ENCODE measurements at places on chromosomes 6 and 20. TPM values are rescaled to one million over a fixed set of nuclear protein-coding genes. Genes with fewer than 3 reads are reported as not detected.

Gene LRFN2
- total RNA-seq, result 0.32 TPM

Gene SLC22A16
- not detected for total RNA-seq

Gene AGER
- 9.9 TPM for total RNA-seq

Gene FAM217A
- total RNA-seq, result not detected

- peaks cover 9% of the 10 kb centered on the region for H3K4me1 ChIP-seq
- H3K4me3 ChIP-seq, result no peak overlapping the region
- H3K36me3 ChIP-seq, result no peaks in the 10 kb centered on the region
- no peak for DNase-seq
- H3K27ac ChIP-seq, result no peak overlapping the region
Measured at GRCh38 chr20:1435337-1435699, 31.3 kb downstream of the NSFL1C start.

DNA sequence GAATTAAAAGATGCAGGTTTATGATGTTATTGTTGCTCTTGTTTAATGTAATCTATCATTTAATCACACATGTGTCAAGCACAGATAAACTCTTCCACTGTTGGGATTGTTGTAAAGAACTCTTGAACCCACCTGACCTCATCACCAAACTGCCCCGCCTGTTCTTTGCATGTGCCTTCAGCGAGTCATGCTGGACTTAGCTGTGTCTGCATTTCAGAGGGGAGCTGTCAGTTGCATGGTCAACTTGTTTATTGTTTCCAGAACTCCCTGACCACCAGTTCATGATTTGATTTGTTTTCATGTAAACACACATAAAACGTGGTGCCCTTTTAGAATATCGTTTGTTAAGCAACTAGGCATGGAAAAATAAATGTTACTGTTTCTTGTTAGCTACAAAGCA is 93.6 kb downstream of the KHDC1L start:
- H3K4me3 ChIP-seq, result no peak overlapping the region
- no peak for DNase-seq
- H3K27me3 ChIP-seq, result no peaks in the 10 kb centered on the region
- H3K4me1 ChIP-seq, result no peaks in the 10 kb centered on the region

DNA sequence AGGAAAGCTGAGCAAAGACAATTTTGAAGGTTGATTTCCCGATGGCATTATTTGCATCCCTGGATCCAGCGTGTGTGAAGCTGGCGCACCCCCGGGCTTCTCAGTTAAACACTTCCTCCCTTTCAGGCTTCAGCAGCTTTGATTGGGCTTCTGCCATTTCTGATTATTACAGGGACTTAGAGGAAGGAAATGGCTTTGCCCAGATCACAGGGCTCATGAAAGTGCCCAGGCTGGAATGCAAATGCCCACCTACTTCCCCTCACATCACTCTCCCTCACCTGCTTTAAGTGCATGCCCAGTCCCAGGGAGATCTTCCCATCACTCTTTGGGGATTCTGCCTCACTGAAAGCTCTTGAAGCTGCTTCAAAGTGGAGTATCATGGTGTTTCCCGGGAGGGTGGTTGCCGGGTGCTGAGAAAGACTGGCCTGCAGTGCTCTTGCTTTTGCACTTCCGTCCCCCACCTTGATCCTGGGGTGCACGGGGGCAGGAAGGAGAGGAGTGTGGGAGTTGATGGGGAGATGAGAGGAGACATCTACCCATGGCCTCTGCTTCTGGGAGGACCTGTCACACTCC is 28.3 kb downstream of the PHACTR3 start:
- no peak overlapping the region for H3K27ac ChIP-seq
- H3K36me3 ChIP-seq, result no peaks in the 10 kb centered on the region
- no peak for DNase-seq

DNA sequence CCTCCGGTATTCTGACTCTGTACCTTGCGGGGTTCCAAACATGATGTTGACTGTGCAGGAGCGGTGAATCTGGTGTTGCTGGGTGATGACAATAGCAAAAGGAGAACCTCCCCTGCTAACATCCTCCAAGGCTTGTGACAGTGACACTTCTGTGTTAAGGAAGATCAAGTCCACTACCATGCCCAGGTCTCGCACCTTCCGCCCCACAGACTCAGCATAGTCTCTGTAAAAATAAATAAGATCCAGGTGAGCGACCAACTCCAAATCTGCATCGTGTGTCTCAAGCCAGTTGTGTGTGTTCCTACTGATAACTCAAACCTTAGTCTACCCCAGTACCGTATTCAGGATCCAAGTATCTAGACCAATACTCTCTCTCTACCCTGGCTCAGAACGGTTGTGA is 24.8 kb downstream of the NCOA5 start:
- H3K27ac ChIP-seq, result no peak overlapping the region
- H3K36me3 ChIP-seq, result peaks cover 59% of the 10 kb centered on the region
- H3K27me3 ChIP-seq, result no peaks in the 10 kb centered on the region
- DNase-seq, result no peak
- H3K4me3 ChIP-seq, result no peak overlapping the region

DNA sequence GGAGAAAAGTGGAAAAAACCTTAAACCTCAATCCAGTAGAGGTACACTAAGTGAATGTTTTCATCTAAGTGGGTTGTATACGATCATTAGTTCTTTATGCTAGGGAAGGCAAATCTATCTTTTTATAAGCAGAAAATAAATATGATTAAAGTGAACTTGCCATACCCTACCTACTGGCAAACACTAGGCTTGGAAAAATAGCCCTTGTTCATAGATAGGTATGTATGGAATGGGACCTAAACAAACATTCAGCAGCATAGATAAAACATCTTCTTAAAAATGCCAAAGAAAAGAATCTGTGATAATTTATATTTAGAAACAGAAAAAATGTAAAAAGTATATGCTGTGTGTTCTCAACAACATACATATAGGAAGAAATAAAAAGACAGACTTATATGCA is 18.8 kb downstream of the REV3L start:
- no peaks in the 10 kb centered on the region for H3K36me3 ChIP-seq
- H3K4me3 ChIP-seq, result no peak overlapping the region
- H3K27ac ChIP-seq, result no peak overlapping the region
- DNase-seq, result no peak

DNA sequence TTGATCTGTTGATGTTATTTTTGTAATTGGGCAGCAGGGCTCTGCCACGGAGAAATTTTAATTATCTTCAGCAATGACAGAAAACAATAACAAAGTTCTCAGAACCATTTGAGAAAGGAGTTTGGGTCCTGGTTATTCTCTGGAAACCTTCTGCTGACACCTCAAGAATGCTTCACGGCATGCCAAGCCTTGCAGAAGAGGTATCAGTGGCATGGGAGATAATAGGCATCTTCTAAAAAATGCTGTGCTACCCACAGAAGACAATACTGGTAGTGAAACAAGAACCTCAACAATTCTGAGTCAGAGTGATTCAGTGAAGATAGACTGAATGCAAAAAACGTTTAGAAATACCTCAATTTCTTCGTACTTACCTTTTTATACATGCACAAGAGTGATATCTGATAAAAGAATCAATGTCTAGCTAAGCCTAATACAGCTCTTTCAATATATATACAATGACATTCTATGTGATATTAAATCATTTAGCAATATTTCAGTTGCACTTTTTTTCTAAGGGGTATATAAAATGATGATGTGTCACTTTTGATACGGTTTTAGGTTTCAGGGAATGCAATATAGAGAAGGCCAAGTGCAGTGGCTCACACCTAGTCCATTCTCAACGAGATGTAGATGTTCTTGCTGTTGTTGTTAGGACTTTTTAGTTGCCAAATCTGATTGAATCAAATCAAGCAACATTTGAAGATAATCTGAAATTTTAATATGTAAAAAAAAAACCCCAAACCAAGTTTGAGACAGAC is 110.4 kb upstream of the COL21A1 start:
- H3K27ac ChIP-seq, result no peak overlapping the region
- no peaks in the 10 kb centered on the region for H3K27me3 ChIP-seq
- peaks cover 15% of the 10 kb centered on the region for H3K4me1 ChIP-seq
- no peak overlapping the region for H3K4me3 ChIP-seq

GRCh38 chr6:167279766-167280446 is 11.2 kb upstream of the UNC93A start:
- H3K4me1 ChIP-seq, result no peaks in the 10 kb centered on the region
- no peak overlapping the region for H3K4me3 ChIP-seq
- no peak for DNase-seq
- H3K27ac ChIP-seq, result no peak overlapping the region
- H3K27me3 ChIP-seq, result no peaks in the 10 kb centered on the region
- H3K36me3 ChIP-seq, result no peaks in the 10 kb centered on the region

DNA sequence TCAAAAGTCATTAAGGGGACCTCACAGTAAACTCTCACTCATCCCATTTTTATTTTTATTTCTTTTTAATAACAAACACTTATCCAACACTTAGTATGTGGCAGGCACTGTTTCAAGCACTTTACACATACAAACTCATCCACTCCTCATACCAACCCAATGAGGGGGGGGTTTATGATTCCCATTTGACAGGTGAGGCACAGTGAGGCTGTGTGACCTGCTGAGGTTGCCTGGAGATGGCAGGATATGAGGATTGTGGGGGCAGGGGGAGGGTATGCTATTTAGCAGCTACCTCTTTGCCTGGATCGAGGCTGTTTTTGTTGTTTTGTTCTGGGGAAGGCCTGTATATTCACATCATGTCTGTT is 219.8 kb downstream of the KIF16B start:
- DNase-seq, result no peak
- H3K27ac ChIP-seq, result no peak overlapping the region
- no peaks in the 10 kb centered on the region for H3K4me1 ChIP-seq

- H3K4me3 ChIP-seq, result no peak overlapping the region
- no peak overlapping the region for H3K27ac ChIP-seq
- no peaks in the 10 kb centered on the region for H3K36me3 ChIP-seq
- no peaks in the 10 kb centered on the region for H3K27me3 ChIP-seq
- H3K4me1 ChIP-seq, result peaks cover 18% of the 10 kb centered on the region
Measured at GRCh38 chr20:50834599-50835005, 39.7 kb downstream of the BCAS4 start.

DNA sequence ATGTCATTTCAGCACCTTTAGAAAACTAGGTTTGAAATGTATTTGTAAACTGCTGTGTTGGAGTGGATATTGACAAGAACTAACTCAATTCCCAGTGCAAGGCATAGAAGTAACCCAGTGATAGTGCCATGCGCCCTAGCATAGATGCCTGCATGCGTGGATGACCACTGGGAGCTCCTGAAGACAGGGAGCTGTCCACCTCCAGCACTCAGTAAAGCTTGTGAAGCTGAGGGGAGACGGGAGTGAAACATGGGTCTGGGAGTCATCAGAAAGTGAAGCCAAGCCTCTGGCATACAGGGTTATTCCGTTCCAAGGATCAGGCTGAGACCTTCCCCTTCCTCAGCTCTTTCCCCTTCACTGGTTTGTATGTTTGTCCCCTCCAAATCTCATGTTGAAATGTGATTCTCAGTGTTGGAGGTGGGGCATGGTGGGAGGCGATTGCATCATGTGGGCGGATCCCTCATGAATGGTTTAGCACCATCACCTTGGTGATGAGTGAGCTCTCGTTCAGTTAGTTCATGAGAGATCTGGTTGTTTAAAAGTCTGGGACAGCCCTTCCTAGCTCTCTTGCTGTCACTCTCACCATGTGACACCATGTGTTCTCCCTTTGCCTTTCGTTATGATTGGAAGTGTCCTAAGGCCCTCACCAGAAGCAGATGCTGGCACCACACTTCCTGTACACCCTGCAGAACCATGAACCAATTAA is 146.5 kb upstream of the FERMT1 start:
- H3K4me1 ChIP-seq, result peaks cover 6% of the 10 kb centered on the region
- H3K36me3 ChIP-seq, result no peaks in the 10 kb centered on the region
- no peak for DNase-seq
- no peaks in the 10 kb centered on the region for H3K27me3 ChIP-seq
- no peak overlapping the region for H3K4me3 ChIP-seq
- no peak overlapping the region for H3K27ac ChIP-seq

DNA sequence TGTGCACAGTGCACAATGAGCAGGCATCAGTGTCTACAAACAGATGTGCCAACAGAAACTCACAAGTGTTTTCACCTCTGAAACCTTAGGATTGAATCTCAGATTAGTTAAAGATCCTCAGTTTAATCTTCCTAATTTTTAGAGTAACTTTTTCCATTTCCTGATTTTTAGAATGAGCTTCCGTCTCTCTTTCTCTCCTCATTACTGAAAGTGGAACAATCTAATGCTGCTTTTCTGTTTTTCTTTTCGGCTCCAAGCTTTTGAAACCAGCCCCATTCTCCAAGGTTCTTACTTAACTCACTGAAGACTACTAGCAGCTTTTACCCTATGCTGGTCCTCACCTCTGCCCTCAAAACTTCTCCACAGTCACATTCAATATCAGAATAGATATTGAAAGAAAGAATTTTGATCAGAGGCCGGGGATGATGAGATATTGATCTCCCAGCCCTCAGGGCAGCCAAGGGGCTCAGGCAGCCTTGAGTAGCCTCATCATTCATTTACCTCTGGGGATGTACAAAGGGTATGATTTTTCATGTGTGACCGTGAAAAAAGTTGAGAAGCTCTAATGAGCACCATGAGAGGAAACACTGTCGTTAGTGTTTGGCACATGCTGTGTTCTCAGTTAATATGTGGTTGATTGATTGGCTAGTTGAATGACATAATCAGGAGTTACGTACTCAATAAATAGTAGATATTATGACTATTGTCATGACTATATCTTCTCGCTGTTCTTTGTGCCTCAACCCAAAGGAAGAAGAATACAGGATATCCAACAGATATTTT is 11.9 kb upstream of the STK38 start:
- H3K4me3 ChIP-seq, result no peak overlapping the region
- H3K4me1 ChIP-seq, result no peaks in the 10 kb centered on the region
- H3K27me3 ChIP-seq, result no peaks in the 10 kb centered on the region
- no peak overlapping the region for H3K27ac ChIP-seq
- no peaks in the 10 kb centered on the region for H3K36me3 ChIP-seq

GRCh38 chr6:90194371-90194841 is 102.2 kb downstream of the BACH2 start:
- no peaks in the 10 kb centered on the region for H3K36me3 ChIP-seq
- peak overlapping the region; percentile 71 for H3K27ac ChIP-seq
- H3K27me3 ChIP-seq, result no peaks in the 10 kb centered on the region
- H3K4me3 ChIP-seq, result peak overlapping the region; percentile 14
- H3K4me1 ChIP-seq, result peaks cover 21% of the 10 kb centered on the region

- H3K4me1 ChIP-seq, result no peaks in the 10 kb centered on the region
- no peaks in the 10 kb centered on the region for H3K27me3 ChIP-seq
- no peaks in the 10 kb centered on the region for H3K36me3 ChIP-seq
- no peak for DNase-seq
- H3K4me3 ChIP-seq, result no peak overlapping the region
Measured at GRCh38 chr20:7882076-7882475, 58.2 kb downstream of the HAO1 start.

GRCh38 chr6:140283197-140283596 is 908.7 kb upstream of the CITED2 start:
- no peak for DNase-seq
- no peaks in the 10 kb centered on the region for H3K27me3 ChIP-seq
- H3K4me1 ChIP-seq, result no peaks in the 10 kb centered on the region
- H3K27ac ChIP-seq, result no peak overlapping the region
- no peak overlapping the region for H3K4me3 ChIP-seq

- no peak overlapping the region for H3K27ac ChIP-seq
- H3K27me3 ChIP-seq, result peaks cover 23% of the 10 kb centered on the region
- H3K4me1 ChIP-seq, result no peaks in the 10 kb centered on the region
- no peak for DNase-seq
Measured at GRCh38 chr20:63139837-63140236, 76.1 kb downstream of the YTHDF1 start.

- no peak overlapping the region for H3K27ac ChIP-seq
- no peak overlapping the region for H3K4me3 ChIP-seq
- H3K4me1 ChIP-seq, result peaks cover 4% of the 10 kb centered on the region
- no peaks in the 10 kb centered on the region for H3K27me3 ChIP-seq
- peaks cover 4% of the 10 kb centered on the region for H3K36me3 ChIP-seq
Measured at GRCh38 chr6:166542580-166542912, 43.9 kb downstream of the RAMACL start.

GRCh38 chr6:11251553-11252360 is 19.3 kb upstream of the NEDD9 start:
- no peaks in the 10 kb centered on the region for H3K36me3 ChIP-seq
- no peak overlapping the region for H3K4me3 ChIP-seq
- H3K27me3 ChIP-seq, result no peaks in the 10 kb centered on the region
- H3K4me1 ChIP-seq, result peaks cover 10% of the 10 kb centered on the region
- H3K27ac ChIP-seq, result peak overlapping the region; percentile 21

All from astrocyte (in vitro differentiated cells and primary cell).